ENCODE measurements at places on chromosomes 16 and 17.

GRCh38 chr16:53886482-53887378 is 182.8 kb downstream of the FTO start:
- DNase-seq: no peak

GRCh38 chr17:60563743-60564142 is 36.2 kb upstream of the PPM1D start:
- DNase-seq: no peak

DNA sequence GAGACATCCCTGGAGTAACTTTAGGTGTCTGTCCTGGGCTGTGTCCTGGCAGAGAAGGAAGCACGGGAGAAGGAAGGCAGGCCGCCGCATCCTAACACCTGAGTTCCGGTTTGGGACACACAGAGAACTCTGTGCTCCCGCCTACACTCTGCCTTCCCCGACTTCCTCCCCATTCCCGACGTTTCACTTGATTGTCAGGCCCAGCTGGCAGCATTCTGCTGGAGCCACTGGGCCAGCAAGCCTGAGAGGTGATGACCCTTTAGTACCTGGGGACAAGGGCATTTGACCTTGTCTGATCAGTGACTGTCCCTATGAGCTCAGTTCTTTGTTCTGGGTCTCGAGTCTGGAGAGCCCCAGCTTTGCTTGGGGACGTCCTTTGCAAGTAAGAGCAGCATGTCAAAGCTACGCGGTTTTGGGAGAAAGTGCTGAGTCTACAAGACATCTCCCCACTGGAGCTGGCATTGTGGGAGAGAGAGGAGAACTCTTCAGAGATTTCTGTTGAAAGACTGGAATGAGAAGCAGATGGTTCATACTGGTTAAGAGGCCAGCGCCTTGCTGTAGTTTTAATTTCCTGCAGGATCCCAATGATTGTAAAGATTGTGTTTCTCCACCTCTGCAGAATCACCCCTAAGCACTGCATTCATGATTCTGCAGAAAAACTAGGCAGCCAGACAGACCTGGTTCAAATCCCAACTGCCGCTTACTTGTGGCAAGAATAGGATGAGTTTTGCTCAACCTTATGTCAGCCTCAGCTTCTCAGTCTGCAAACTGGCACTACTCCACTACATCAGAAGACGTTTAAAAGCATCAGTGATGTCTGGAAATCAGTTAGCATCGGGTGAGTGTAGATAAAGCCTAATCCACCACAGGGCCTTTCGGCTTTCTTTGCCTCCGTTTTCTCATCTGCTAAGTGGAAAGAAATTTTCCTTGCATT is 20.6 kb downstream of the ABAT start:
- no peak for DNase-seq

GRCh38 chr16:66895999-66896398 is 15.7 kb downstream of the PDP2 start:
- no peak for DNase-seq

DNA sequence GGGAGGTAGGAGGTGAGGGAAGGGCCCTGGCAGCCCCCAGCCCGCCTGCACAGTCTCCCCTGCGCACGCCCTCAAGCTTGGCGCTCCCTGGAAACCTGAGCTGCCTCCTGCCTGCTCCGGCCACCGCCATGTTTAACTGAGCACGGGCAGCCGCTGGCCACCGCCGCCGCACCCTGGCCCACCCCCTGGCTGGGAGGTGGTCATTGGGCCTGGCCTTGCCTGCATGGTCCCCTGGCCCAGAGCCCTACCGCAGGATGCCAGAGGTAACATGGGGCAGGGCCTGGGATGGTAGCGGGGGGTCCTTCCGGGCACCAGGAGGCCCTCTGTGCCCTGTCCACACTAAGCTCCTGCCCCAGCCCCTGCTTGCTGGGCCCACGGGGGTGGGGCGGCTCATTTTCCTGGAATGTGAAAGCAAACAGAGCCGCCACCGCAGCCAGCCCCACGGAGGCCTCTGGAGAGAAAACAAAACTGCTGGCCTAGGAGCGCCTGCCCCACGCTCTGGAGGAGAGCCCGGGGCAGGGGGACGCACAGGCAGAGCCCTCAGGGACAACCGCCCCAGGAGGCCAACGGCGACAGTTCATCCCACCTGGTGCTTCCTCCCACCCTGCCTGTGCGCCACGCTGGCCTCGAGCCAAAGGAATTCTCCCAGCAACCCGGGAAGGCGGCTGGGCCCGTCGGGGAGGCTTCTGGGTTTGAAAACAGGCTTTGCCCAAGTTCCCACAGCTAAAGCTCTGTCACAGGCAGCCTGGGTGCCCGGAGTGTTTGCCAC is 8.9 kb downstream of the NHERF2 start:
- no peak for DNase-seq

DNA sequence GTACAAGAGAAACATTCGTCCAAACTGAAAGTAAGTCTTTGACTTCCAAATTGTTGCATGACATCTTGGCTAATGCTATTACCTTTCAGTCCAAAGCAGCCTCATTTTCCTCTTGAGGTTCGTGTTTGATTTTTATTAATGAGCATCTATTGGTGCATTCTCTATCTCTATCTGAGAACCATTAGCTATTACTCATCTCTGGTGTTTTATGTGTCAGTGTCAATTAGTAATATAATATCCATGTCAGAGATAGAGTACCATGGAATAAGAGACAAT is 388.1 kb upstream of the GOT2 start:
- DNase-seq: no peak
